ENCODE measurements at places on chromosomes 2 and 18.

DNA sequence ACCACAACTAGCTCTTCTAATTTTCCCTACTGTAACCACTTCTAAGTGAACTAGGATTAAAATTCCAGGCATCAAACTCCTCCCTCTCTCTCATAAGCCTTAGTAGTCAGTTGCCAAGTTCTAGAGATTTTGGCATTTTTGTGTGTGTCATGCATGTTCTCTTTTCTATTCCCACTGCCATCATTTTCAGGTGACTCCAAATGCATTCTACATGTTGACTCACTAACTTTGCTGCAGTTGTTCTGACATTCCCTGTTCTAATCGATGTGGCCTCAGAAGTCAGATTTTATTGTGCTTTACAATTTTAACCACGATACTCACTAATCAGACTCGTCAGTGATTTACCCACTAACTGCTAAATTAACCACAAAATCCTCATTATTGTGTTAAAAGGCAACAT, 13.3 kb downstream of the DSC1 start:
- DNase-seq, result no peak

DNA sequence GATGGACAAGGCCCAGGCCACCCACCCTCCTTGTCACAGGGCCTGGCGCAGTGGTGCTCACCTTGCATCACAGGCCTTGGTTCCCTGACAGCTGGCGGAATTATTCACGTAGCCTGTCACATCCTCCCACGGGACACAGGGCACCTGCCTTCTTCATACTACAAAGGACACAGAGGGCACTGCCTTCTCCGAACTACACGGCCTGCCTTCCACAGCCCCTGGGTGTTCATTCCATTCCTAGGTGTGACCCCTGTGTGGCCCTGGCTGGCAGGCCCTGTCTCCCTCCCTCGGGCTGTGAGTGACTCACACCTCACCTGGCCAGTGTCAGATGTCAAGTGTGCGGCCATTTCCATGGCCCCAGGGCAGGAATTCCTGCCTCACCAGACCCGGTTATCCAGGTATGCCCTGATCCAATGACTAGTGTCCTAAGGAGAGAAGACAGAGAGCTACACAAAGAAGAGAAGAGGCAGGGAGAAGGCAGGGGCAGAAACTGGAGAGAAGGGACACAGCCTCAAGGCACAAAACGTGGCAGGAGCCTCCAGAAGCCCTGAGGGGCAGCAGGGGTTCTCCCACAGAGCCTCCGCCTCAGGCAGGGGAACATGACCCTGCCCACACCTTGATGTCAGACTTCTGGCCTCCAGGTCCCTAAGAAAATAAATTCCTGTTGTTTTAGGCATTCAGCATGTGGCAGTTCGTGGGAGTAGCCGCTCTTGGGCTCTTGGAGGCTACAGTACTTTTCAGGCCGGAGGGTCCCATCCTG, 43.4 kb downstream of the MBP start:
- no peak for DNase-seq

- no peak for DNase-seq
These were observed 54.5 kb upstream of the NEMP2 start for GRCh38 chr2:190589008-190589407.

- no peak for DNase-seq
These were observed 160.2 kb downstream of the HNMT start for GRCh38 chr2:138124521-138124920.

GRCh38 chr2:45729753-45730512, 78.5 kb downstream of the PRKCE start:
- no peak for DNase-seq

DNA sequence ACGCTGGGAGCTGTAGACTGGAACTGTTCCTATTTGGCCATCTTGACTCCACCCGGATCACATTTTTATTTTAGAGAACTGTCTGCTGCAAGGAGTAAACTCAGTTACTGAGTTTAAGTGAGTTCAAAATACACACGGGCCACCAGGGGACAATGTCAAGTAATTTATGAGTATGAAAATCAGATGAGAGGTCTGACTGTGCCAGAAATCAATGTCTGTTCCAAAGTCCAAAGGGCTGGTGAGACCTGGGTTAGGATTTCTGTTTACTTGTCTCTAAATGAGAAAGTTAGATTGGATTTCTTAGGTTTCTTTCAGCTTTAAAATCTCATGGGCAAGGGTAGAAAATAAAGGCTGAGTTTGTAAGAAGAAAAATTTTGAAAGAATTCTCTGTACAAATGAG, 465.8 kb upstream of the MEIS1 start:
- DNase-seq, result no peak

DNA sequence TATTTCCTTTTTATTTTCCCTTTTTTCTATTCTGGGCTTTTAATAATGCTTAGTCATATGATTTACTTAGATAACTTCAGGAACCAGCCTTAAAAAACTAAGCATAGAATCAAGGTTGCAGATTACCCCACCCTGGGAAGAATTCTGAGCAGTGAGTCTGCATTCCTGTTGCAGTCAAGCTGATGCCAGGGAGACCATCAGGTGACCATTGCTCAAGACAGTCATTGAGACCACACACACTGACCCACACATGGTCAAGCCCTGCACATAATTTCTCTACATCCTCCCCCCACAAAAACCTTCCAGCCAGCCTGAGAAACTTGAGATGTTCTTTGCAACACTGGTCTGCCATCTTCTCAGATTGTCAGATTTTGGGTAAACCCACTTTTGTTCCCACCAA, 83.9 kb downstream of the SH3YL1 start:
- DNase-seq, result no peak

DNA sequence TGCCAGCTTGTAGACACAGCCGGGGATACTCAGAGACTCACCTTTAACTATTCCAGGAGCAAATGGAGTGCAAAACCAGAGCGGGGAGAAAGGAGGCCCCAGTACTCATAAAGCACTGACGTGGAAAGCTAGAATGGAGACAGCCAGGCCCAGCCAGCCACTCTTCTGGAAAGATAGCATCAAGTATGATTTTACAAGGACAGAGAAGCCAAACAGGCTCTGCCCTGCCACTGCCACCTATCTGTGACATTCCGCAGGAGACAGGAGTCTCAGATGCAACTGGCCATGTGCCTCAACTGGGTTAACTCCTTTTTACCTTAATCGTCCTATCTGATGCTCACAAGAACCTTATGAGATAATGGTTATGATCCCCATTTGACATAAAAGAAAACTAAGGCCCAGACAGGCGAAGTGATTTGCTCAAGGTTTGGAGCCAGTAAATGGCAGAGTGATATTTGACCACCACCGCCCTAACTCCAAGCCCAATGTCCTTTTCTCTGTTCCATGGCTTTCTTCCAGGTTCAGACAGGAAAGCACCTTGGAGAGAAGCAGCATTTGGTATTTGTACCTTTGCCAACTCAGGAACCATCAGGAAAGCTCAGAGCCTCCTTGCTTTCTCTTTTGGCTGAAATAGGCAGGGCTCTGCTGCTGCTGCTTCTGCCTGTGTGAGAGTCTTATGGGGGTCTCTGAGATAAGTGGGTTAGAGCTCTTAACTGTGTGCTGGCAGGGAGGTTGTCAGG, 15.6 kb downstream of the KIF3C start:
- DNase-seq, result no peak
